Sciatic nerve (tissue), 2 donors: ENCODE measurements at places on chromosomes 1 and 21.
A peak's percentile ranks its signal among the peaks of the same experiment; 100 is the strongest.

GRCh38 chr1:214280386-214281020 is 456 bp upstream of the SMYD2 start:
- no peak for DNase-seq

DNA sequence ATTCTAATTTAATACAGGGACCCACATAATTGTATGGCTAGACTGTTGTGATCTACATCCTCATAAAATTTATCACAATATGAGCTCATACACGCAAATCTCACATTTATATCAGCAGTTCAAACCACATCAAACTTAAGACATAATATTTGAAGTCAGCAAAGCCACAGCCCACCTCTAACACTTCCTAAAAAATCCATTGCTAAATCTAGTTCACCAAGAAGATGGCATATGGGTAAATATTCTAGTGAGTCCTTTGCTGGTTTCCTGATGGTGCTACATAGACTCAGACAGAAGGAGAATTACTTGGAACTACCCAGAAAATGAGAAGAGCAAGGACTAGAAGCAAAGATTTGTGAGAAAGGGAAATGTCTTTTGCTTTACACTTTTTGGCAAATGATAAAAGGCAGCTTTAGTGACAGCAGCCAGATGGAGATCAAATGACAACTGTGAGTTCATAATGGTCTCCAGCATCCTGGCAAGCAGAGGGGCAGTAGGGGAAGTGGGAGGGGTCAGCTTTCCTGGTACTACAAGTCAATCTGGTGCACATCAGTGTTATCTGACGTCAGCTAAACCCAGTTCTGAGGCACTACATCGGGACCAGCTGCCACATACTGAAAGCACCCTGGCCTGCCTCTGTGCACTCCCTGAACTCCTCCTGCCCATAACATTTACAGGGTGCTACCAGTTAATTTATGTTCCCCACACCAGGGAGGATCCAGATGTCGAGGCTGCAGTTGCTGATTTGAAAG is 10.6 kb upstream of the GADD45A start:
- no peak for DNase-seq

DNA sequence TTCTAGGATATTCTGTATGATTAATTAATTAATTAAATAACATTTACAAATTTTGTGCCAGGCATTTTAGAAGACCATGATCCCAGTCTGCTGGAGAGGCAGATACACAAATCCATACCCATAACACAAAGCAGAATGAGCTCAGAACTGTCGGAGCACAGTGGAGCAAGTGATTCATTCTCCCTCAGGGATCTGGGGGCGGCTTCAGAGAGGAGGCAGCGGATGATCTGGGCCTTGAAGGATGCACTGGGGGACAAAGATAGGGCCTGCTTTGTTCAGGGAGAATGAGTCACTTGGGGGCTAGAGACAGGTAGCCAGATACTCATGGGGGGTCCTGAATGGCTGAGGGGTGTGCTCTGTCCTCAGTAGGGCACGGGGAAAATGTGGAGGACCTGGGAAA is 50.9 kb upstream of the TRABD2B start:
- DNase-seq = no peak

GRCh38 chr1:223492044-223492443 is 98.8 kb downstream of the CCDC185 start:
- DNase-seq = no peak

DNA sequence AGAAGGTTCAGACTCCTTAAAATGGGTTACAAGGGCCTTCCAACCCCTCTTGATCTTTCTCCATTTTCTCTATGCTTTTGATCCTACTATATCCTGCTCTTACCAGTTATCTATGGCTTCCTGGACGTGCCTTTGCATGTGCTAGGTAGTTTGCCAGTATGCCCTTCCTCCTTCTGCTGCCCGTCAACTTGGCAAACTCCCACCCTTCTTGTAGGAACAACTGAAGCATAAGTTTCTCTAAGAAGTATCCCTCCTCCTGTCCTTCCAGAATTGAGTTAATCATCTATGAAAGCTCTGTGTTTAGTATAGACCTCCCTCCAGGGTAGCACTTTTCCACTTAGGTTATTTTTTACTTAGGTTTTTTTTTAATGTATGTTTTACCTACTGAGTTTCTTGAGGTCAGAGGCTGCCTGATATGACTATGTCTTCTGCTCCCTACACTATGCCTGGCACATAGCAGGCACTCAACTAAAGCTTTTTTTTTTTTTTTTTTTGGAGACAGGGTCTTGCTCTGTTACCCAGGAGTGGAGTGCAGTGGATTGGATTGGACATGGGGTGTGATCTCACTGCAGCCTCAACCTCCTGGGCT is 10.0 kb upstream of the IGSF3 start:
- no peak for DNase-seq

DNA sequence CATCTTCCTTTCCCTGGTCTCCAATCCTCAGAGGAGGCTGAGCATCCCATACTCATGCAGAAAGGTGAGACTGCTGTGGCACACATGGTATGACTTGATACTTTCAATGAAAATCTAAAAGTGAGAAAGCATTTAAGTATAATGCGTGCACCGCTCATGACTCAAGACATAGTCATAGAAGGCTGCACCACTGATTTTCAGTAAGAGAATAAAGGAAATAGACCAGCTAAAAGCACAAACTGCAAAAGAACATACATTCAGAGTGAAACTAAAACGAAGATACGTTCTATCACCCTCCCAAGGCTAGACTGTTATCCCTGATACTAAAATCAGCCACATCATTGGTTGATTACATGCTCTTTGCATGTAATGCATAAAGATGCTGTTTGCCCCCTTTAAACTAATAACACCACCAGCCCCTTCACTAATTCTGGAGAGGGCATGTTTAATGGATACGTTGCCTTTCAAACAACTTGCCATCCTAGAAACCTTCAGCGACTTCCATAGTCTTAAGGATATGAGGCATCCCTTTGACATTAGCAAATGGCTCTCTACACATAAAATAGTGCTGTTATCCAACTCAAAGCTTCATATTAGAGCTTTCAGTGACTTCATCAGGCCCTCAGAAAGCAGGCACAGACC is 2.1 kb downstream of the PLD5 start:
- no peak for DNase-seq

DNA sequence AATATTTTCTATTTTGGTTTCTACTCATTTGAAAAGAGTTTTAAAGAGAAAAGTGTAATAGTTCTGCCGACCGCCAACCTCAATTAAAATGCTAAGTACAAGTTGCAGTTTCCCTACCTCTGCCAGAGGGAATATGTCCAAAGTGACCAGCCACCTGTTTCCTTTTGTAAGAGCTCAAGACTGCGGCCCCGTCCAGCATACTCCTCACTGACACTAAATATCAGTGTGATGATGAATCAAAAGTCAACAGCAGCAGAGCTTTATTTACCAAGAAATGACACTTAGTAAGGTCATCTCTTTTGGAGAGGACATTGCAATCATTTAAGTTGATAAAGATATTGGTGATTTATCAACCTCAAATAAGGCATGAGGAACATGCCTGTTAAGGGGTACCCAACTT is 57.4 kb upstream of the NRIP1 start:
- DNase-seq = no peak

- no peak for DNase-seq
These were observed 126.9 kb downstream of the RNF220 start for GRCh38 chr1:44531785-44532566.

GRCh38 chr1:33086384-33086850 is 5.5 kb downstream of the AZIN2 start:
- DNase-seq = peak; percentile 89

DNA sequence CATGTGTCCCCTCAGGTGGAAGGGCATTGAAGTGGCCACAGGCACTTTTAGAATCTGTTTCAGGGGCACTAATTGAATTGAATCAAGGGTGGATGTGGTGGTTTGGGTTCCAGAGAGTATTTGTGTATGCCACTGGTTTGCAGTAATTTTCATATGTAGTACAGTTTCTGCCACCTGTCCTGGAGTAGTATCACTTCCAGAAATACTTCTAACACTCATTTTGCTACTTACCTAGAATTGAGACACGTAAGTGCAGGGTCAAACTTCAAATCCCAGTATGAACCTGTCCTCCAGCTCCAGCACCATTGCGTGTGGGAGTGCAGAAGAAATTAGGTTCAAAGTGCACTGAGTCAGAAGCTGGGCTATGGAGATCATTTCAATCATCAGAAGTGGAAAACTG is 26.8 kb downstream of the RSPH1 start:
- no peak for DNase-seq

- no peak for DNase-seq
These were observed 12.9 kb upstream of the PTTG1IP start for GRCh38 chr21:44886113-44887075.

- DNase-seq = no peak
These were observed 65.3 kb downstream of the TUT4 start for GRCh38 chr1:52487632-52488031.

GRCh38 chr1:61561666-61562065 is 163.3 kb downstream of the TM2D1 start:
- DNase-seq = no peak

DNA sequence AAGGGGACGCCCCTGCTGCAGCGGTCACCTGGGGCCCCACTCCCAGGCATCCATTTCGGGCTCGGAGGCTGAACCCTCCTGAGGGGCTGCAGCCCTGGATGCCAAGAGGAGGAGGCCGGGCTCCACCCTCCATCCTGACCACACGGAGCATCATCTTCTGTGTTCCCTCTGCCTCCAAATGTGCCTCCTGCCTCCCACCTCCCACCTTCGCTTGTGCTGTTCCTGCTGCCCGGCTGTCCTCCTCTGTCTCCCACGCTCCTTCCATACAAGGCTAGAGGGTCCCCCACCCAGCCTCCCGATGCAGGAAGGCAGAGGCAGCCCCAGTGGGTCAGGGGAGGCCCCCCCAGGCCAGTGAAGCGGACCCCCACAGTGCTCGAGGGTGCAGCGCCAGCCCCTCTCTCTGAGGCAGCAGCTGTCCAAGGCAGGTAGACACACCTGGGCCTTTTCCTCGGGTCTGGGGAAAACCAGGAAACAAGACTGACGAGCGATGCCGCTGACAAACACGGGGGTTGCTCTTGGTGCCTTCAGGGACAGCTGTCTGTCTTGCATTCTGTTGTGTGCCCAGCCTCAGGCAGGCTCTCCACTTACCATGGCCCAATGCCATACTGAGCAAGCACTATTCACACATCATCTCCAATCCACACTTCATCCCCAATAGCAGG is 16.8 kb upstream of the PLEKHG5 start:
- DNase-seq = no peak

DNA sequence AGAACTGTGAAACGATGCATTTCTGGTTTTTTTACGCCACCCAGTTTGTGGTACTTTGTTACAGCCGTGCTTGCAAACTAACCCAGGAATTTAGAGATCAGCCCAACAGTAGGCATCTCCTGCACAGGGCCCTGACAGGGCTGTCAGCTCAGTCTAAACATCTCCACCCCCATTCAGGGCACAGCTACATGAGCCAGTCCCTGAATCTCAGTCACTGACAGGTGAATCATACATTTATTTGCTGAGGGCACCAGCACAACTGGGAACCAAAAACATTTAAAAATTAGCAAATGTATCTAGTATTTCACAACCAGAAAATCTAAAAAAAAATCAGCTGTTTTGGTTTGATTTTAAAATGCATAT is 30.7 kb downstream of the PRDX6 start:
- DNase-seq = no peak

GRCh38 chr1:24707687-24708086 is 37.6 kb upstream of the CLIC4 start:
- DNase-seq = no peak

DNA sequence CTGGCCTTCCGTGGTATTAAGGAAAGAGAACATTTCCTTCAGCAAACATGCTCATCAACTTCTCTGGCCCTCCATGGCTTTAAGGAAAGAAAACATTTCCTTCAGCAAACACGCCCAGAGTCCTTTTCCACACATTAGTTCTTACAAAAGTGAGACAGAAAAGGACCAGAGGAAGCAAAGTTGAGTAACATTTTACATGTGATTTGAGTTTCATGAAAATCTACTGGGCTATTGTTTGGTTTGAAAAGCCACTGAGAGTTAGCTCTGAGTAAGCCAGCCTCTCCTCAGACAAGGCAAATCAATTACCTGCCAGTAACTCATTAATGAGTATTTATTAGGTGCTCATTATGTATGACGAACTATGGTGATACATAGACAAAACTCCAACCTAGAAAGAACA is 78.0 kb downstream of the NID1 start:
- DNase-seq = no peak

GRCh38 chr1:172545396-172546004 is 12.6 kb downstream of the SUCO start:
- DNase-seq = no peak

- DNase-seq = no peak
These were observed 510.8 kb upstream of the B3GALT2 start for GRCh38 chr1:193697115-193697762.

DNA sequence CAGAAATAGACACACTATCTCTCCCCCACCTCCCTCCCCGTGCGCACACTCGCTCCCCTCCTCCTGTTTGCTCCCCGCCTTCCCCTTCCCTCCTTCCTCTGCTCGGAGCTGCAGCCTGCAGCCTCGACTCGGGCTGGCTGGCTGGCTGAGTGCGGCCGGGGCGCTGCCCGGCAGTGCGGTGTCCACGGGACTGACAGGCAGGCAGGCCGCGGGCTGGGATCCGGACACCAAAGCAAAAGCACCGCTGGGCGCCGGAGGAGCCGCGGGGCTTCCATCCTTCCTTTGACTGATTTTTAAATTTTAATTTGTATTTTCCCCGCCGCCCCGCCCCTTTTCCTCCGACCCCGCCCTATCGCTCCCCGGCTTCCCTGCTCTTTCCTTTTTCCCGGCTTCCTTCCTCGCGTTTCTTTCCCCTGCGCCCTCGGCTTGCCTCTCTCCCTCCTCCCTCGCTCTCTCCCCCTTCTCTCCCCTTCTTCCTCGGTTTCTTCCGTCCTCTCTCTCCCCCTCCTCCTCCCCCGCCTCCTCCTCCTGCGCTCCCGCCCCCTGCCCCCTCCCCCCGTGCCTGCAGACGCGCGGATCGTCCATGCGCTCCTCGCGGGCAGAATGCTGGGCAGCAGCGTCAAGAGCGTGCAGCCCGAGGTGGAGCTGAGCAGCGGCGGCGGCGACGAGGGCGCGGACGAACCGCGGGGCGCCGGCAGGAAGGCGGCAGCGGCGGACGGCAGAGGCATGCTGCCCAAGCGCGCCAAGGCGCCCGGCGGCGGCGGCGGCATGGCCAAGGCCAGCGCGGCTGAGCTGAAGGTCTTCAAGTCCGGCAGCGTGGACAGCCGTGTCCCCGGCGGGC is 109.4 kb downstream of the NAV1 start:
- peak; percentile 65 for DNase-seq
